Activated naive CD8-positive, alpha-beta T cell treated with anti-CD3 and anti-CD28 coated beads, Interleukin-2, amount 10 ng/mL, durations not matched to agents 7 days and 5 days (primary cell): ENCODE measurements at places on chromosomes 3 and 15.

- DNase-seq = no peak
These were observed 69.4 kb upstream of the LIPC start for GRCh38 chr15:58362262-58362922.

DNA sequence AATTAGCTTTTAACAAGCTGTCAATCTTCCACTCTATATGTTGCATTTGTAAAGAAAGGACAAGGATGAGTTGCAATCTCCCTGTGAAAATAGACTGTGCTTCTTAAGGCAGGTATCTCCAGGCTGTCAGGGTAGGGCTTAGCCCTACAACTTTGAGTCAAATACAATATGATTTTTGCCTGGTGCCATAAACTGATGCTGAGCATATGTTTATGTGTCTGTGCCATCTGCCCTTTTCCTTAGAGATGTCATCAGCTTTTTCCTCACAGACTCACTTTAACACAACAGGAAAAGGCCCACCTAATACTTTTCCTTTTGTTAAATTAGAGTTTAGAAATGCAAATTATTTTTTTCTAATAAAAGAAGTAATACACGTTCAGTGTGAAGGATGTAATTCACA lies 548.3 kb downstream of the NLGN1 start:
- no peak for DNase-seq

- no peak for DNase-seq
These were observed 169.1 kb downstream of the CDIN1 start for GRCh38 chr15:36748366-36749115.

- no peak for DNase-seq
These were observed 10.0 kb upstream of the SLC22A13 start for GRCh38 chr3:38255627-38256026.

DNA sequence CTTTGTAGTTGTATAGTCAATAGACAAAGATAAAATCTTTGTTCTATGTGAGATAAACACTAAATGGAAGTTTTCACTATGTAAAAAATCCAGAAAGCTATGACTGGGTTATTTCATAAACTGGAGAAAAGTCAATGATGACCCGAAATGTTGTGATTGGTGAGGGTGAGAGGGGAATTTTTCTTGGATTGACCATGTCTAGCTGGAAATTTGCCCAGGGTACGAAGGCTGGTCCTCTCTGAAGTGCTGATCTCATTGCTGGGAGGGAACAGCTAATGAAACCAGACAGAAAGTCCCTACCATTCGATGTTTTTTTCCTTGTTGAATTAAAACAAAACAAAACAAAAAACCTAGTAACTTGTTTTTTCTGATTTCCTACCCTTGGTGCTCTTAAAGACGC lies 14.3 kb downstream of the TPRG1 start:
- DNase-seq = no peak

DNA sequence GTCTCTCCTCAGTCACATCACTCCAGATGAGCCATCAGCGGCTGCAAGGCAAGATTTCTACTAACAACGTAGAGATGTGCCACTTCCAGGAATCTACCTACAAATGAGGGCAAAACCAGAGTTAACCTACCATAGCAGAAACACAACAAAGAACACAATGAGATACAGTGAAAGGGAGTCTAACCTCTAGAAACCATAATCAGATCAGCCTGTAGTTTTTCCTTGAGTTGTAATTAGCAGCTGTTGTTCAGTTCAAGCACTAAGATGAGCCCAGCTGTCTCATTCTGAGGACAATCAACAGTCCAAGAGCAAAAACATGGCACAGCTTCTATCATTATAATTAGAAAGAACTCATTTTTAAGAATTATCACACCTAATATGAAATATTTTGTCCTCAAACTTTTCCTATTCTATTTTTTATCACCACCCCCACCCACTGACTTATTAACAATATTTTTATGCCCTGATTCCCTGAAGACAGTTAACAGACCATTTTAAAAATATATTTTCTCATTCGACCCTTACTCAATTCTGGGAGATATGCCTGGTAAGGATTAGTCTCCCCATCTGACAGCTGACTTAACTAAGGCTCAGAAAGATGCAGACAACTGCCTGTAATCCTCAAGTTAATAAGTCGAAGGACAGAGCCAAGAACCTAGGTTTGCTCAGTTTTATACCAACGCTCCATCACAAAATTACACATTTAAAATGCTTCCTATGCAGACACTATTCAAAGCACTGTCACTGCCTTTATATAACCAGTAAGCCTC lies 50.1 kb downstream of the MAGI1 start:
- no peak for DNase-seq

DNA sequence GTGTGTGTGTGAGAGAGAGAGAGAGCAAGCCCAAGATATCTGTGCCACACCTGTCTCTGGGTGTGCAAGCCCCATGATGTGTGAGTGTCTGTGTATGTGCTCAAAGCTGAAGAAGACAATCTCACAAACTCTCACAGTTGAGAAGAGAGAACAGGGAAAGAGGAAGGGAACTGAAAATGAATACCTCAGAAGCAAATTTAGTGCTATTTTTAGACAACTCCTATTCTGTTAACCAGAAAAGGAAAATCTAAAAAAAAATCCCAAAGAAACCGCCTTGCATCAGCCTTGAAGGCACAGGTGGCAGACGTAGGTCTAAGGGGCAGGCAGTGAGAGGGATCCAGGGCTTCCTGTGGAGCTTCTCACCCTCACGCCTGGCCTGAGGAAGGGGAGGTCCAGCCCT lies 47.8 kb downstream of the ATP2B2 start:
- no peak for DNase-seq

DNA sequence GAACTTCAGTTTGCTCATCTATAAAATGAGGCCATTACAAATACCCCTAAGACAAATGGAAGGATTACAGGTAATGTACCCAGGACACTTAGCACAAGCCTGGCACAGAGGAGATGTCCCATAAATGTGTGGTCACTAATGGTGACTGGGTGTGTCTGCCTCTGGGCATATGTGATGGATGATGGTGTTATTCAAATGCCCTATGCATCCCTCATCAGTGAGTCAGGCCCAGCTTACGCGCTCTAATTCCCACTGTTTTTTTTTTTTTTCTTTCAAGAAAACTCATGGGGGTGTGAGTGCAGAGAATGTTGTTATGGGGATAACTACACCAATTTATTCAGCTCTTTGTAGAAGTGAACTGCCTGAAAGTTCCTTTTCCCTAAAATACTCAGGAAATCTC lies 23.6 kb upstream of the KIF23 start:
- DNase-seq = no peak

GRCh38 chr15:65902373-65902772 lies 33.1 kb downstream of the RAB11A start:
- no peak for DNase-seq
